T-helper 1 cell treated with Interleukin-12 subunit alpha and Interleukin-12 subunit beta and Interleukin-4 antibody, amounts not matched to agents 30 ng/mL and 1 ng/mL, for 36 hours (primary cell): ENCODE measurements at places on chromosomes 13 and 19. TPM values are rescaled to one million over a fixed set of nuclear protein-coding genes. Genes with fewer than 3 reads are reported as not detected.

The EDDM13 gene
- total RNA-seq = 0.85 and 2.5 TPM in 2 replicates

The ZNF429 gene
- total RNA-seq = 3.2 and 4.3 TPM in 2 replicates

The RUVBL2 gene
- 87.7 and 96.1 TPM in 2 replicates for total RNA-seq

The DIS3 gene
- total RNA-seq = 36.4 and 37.8 TPM in 2 replicates

The FFAR2 gene
- not detected in 2 replicates for total RNA-seq

The CYP2F1 gene
- total RNA-seq = not detected in 2 replicates

The FXYD1 gene
- total RNA-seq = not detected in 2 replicates

The SMIM24 gene
- total RNA-seq = 0.54 TPM in 1 of 2 replicates, not detected in the other

The GJA3 gene
- total RNA-seq = 0.05 TPM in 1 of 2 replicates, not detected in the other
